ENCODE measurements at places on chromosomes 5 and 9.

DNA sequence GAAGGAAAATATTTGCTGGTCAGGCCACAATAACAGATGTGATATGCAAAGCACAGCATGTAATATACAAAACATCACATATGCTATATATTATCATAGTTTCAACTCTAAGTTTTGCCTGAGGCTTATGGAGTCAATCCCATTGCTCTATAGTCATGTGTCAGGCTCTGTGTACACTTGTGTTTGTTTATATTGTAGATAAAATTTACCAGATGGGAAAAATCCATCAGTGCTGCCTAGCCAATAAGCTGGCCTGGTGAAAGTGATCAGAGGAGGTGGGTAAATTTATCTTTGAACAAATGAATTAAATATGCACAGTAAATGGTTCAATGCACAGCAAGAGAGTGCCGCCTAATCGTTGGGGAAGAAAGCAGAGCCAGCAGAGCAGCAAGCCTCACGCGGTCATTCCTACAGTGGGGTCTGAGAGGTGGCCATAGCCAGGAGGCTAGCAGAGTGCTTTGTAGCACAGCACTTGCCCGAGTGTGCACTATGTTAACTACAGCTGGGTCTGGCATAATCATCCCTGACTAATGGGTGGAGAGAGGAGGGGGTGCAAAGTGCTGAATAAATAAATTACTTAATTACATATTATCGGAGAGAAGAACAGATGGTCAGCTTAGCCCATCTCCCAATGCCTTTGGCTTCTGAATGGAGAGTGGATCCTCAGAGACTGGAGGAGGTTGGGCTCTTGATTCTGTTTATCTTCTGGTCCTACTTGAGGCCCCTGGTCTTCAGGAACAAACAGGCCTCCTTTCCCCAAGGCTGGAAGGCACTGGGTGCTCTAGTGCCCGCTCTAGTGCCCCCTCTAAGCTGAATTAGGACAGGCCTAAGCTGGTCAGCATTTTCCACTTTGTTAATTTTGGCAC, 153.5 kb downstream of the MAT2B start:
- no peak for DNase-seq

- DNase-seq: no peak
Observed at GRCh38 chr5:41790038-41790776, 80.0 kb downstream of the OXCT1 start.

DNA sequence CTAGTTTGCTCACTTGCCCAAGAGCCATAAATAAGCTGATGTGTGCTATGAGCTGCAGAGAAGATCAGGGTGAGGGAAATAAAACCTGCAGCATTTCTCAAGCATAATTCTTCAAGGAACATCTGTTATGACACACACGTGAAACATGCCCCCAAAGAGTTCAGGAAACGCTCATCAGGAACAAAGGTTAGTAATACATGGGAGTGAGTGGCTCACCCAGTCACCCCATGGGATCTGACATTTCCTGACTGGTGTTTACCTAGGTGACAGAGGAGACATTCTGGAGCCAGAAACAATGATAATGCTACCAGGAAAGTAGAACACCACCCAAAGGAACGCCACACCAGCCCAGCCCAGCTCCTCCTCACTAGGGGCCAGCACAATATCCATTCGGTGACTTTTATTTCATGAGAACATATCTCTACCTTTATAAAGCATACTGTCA, 66.0 kb downstream of the FRMD3 start:
- DNase-seq: peak; percentile 46

- no peak for DNase-seq
Observed at GRCh38 chr5:81171769-81172168, 61.4 kb upstream of the CKMT2 start.

GRCh38 chr5:154421868-154422267, 23.9 kb upstream of the SAP30L start:
- peak; percentile 35 for DNase-seq

DNA sequence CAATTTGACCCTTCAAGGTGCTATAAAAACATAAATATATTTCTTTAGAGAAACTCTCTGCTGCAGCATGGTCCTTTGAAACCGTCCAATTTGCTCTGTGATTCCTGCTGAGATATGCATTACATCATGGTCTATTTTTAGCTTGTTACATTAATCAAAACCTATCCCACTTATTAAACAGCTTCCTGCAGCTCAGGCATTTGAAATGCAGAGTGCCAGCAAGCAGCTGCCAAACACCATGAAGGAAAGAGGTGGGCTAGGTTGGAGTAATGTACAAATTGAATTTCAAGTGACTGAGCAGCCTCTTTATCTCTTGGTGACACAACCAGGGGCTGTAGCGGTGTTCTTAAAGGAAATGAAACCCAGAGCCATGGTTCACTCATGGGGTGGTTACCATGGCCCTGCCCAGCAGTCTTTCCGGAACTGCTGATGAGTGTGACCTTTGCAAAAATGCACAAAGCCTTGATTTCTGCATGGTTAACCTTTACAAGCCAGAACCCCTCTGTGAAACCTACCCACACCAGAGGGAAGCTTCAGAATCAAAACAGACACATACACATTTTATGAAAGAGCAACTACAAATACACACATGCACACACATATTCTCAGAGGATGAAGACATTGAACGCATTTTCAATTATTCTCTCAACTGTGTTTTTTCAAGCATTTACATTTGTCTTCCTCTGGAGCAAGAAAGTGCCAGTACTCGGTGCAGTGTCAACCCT, 155.8 kb upstream of the ZNF608 start:
- DNase-seq: no peak

GRCh38 chr5:143016777-143017516, 246.8 kb downstream of the ARHGAP26 start:
- DNase-seq: no peak

DNA sequence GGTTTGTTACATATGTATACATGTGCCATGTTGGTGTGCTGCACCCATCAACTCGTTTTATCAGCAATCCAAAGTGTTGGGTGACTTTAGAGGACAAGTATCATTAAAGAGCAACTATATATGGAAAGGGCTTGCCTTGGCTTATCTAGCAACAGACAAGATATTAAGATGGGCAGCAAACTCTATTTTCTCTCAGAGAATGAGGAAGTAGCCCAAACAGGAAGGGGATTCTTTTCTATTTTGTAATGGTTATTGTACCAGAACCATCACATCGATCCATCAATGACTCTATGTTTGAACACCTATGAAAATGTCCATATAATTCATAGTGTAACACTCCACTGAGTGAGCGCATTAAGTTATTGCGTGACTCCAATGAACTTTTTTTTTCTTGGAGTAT, 260.1 kb upstream of the SLC24A2 start:
- DNase-seq: no peak

- DNase-seq: no peak
Observed at GRCh38 chr9:14365670-14366069, 51.7 kb upstream of the NFIB start.

GRCh38 chr5:180127682-180128670, 56.4 kb upstream of the RNF130 start:
- no peak for DNase-seq

DNA sequence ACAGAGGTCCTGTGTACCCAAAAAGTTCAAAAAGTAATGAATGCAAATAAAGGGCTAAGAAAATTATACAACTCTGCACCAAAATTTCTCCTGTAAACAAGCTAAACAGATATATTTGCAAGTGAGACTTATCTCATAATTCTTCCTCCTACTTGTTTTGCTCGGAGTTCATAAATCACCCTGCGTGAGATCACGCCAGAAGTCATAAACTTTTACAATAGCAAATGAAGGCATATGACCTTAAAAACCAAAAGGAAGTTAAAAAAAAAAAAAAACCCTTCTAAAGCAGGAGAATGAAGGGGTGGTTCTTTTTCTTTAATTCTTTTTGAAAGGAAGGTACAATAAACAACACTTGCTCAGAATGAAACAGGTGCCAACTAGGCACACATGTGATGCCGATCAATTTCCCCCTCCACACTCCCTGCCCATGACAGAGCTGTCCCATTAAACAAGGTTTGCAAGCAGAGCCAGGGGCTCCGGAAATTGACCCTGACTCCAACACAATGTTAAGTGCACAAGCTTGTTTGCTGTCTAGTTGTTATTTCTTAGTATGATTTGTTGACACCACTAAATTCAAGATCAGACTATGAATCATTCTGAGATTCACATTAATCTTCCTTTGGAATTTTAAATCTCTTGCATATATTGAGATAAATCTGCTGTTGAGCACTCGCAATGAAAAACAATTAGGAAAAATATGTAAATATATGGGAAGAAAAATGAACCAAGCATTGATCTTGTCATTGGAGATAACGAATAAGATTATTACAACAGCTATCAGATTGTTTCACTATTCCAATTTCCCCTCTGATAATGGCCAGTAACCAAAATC, 46.3 kb downstream of the DROSHA start:
- no peak for DNase-seq

DNA sequence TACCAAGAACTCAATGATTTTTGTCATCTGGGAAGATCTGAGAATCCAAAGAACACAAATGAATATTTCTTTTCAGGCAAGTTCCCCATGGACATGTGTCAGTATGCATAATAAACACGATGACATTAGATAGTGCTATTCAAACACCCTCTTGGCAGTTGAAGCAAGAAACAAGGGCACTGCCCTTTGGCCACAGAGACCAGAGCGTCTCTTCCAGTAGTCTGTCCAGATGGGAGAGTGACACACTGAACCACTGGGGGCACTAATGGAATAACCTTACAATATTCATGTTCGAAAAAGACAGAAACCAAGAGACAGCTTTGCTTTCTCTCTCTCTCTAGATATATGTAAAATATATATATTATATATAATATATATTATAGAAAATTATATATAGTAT, 301.9 kb downstream of the CTNND2 start:
- peak; percentile 21 for DNase-seq

- DNase-seq: no peak
Observed at GRCh38 chr5:176416965-176417364, 626 bp upstream of the CLTB start.

DNA sequence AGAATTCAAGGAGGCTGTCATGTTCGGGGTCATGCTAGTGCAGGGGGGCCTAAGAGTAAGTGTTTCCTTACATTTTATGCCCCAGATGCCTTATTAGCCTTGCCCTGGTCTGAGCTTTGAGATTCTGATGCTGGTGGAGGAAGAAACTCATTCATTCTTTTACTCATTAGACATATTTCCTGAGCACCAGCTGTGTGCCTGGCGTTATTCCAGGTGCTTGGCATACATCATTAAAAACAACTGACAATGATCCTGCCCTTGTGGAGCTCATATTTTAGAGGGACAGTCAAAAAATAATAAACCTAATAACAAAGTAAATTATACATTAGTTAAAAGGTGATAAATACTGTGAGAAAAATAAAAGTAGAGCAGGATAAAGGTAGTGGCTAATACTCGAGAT, 138.9 kb upstream of the SGCD start:
- no peak for DNase-seq

DNA sequence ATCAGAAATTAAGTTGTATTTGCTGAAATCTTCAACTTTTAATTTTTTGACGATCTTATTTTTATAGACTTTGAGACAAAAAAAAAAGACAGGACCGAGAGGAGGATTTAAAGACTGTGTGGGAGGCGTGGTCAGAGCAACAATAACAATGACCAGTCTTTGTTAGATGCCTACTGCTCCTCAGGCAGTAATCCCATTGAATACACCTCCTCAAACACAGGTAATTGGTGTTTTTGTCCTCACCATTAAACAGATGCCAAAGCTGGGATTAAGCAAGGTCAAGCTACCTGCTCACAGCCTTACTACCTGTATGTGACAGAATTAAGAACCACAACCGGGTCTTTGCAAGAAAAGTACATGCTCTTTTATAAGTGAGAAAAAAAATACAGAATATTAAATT, 233.3 kb upstream of the GRAMD2B start:
- no peak for DNase-seq

DNA sequence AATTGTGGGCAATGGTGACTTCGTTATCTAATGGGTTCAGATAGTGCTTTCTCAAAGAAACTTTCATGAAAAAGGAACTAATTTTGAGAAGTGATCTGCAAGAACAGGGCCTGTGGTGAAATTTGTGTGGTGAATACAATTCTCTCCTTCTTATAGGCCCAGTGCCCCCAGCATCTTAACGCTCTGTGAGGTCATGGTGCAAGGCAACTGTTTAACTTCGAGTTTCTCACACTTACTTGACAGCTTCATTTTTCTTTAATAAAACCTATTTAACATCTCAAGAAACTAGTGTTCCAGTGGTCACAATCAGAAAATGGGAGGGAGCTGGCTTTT, 69.2 kb downstream of the FAM114A2 start:
- no peak for DNase-seq

Measured in RKO (cell line).